ENCODE measurements at places on chromosomes 13 and 19.

DNA sequence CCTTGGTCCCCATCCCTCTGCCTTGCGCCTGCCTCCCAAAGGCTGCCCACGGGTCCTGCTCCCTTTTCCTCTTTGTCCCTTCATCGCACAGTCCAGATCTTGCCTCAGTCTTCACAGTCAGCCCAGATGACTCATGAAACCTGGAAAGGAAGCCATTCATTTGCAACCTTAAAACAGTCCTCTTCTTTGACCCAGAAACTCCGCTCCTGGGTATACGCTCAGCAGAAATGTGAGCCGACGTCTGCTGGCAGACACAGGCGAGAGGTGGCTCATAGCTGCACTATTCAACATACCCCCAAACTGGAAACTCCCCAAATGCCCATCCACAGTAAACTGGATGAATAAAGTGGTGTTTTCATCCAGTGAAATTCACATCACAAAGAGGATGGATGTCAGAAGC lies 13.6 kb upstream of the PEPD start:
- no peak for DNase-seq

DNA sequence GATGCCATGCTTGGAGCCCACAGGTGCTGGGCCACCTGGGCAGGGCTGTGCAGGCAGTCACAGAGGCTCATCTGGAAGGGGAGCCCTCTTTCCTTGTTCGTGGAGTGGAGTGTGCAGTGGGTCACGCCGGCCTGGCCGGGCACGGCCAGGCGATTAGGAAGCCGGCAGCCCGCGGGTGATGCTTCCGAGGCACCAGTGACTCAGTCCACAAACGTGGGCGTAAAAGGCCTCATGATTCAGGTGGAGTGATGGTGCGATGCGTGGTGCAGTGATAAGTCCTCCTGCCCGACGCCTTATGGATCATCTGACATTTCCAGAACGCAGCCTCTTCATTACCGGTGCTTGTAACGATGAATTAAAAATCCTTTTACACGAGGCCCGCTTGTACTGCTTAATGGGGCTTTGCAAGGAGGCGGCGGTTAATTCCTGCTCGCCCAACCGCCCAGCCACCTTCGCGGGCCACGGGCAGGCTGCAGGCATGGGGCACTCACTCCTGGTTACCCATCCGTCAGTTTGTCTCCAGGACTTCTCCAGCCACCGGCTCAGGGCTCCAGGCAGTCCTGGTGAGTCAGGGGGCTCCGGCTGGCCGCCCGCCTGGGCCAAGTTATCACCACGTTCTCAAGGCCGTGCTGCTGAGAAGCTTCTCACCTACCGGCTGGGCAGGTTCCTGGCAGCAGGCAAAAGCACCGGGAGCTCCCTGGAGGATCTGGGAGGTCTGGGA lies 172.4 kb downstream of the KDM4B start:
- no peak for DNase-seq

DNA sequence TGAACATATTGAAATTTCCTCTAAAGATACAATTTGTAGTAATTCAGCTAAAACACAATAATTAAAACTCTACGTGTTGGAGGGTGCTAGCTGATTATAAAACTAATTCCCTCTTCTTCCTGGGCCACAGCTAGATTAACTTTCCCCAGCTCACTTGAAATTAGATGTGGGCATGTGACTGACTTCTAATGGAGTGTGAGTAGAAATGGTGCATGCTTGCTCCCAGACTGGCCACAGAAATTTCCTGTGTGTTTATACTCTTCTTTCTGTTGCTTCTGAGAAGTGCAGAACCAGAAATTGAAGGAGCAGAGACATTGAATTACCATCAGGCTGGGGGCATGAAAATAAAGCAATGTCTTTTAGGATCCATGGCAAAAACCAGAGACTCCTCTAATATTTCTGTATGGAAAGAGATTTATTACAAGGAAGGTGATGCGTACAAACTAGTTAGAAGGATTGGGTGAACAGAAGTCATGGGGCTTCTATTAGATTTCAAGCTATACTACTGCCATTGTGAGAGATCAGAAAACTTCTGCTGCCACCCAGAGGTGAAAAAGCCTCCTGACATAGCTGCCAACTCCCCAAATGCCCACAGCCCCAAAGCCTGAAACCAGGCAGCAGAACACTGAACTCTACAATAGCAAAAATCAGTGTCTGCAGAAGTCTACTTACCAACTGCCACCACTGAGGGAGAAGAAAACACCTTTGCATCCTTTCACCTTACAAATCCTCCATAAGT lies 379.2 kb upstream of the MIR17HG start:
- DNase-seq: no peak

GRCh38 chr19:7460562-7460966 lies 28.3 kb downstream of the PEX11G start:
- no peak for DNase-seq

- no peak for DNase-seq
These were observed 15.0 kb downstream of the NUFIP1 start for GRCh38 chr13:44974056-44974793.

DNA sequence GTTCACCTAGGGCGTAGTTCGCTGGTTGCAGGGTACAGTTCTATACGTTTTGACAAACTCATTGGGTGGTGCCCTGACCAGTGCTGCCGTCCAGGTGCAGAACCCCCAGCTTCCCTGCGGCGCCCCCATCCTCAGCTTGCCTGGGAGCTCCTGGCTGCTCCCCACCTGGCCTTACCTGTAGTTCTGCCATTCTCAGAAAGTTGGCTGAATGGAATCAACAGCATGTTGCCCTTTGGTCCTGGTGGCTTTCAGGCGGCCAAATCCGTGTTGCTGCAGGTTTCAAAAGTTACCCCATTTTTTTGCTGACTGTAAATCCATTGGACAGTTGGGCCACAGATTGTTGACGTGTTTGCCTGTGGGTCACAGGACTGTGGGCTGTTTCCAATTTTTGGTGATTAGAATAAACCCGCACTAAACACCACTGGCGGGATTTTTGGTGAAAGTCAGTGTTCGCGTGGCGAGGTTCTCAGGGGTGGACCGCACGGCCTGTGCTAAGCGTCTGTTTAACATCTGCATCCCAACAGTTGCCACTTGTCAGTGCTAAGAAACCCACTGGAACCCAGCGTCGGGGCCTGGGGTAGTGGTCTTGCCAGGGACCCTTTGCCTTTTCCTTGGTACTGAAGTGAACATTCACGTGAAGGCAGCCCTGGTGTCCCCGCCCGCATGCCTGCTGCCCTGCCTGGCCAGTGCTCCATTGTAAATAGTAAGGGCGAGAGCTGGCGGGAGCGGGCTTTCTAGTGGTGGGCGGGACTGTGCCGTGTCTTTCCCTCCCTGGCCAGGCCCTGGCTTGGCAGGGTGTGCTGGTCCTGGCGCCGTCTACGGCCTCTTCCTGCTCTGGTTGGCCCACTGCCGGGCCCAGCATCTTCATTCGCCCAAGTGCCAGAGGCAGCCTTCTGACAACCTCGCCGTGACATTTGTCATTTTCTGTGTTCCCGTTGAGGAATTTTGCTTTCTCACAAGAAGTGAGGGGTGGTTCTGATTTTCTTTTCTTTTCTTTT lies 3.3 kb downstream of the DOT1L start:
- no peak for DNase-seq

All from activated gamma-delta T cell treated with anti-CD3 and anti-CD28 coated beads, Interleukin-2, amount 50 U/mL, for 16 hours (primary cell).